Smooth muscle cell of the pulmonary artery (primary cell): ENCODE measurements at places on chromosomes 12 and 14. TPM values are rescaled to one million over a fixed set of nuclear protein-coding genes. Genes with fewer than 3 reads are reported as not detected.

ARF6 gene
- 62.5 and 68.7 TPM in 2 replicates for total RNA-seq

C1QL4 gene
- 0.07 TPM in 2 replicates for total RNA-seq

FBLN5 gene
- total RNA-seq = 54.9 and 65.9 TPM in 2 replicates

APOLD1 gene
- 3.5 and 22.0 TPM in 2 replicates for total RNA-seq

RNU6-7 gene
- not detected in 2 replicates for total RNA-seq

DHRS2 gene
- not detected in 2 replicates for total RNA-seq

C14orf180 gene
- not detected in 2 replicates for total RNA-seq

KERA gene
- not detected in 2 replicates for total RNA-seq

RBM19 gene
- 15.6 and 22.1 TPM in 2 replicates for total RNA-seq

MGP gene
- 81.2 and 251 TPM in 2 replicates for total RNA-seq

MAP1LC3B2 gene
- total RNA-seq = 0.52 and 0.89 TPM in 2 replicates

NGB gene
- total RNA-seq = not detected in 2 replicates

SLC38A4 gene
- 0.39 and 0.56 TPM in 2 replicates for total RNA-seq

NEUROD4 gene
- not detected in 2 replicates for total RNA-seq

SDSL gene
- total RNA-seq = 4.9 and 6.9 TPM in 2 replicates
